Epithelial cell of proximal tubule (primary cell): ENCODE measurements at places on chromosomes 2 and 18. TPM values are rescaled to one million over a fixed set of nuclear protein-coding genes. Genes with fewer than 3 reads are reported as not detected.

Gene MARCO
- total RNA-seq = not detected in 2 replicates

Gene ZNF521
- total RNA-seq = 2.0 and 12.2 TPM in 2 replicates

Gene DHX57
- total RNA-seq = 11.0 and 15.6 TPM in 2 replicates

Gene RMND5A
- total RNA-seq = 19.5 and 20.5 TPM in 2 replicates

Gene ATP6V1B1
- total RNA-seq = 0.81 TPM in 1 of 2 replicates, not detected in the other

Gene TSPYL6
- not detected in 2 replicates for total RNA-seq

Gene MGAT4A
- total RNA-seq = 1.5 and 4.4 TPM in 2 replicates

Gene KIF1A
- total RNA-seq = 35.4 and 69.2 TPM in 2 replicates

Gene DPY30
- total RNA-seq = 89.0 and 100 TPM in 2 replicates

Gene TRABD2A
- total RNA-seq = 0.58 and 1.5 TPM in 2 replicates
